ENCODE measurements at places on chromosomes 1 and 21.

DNA sequence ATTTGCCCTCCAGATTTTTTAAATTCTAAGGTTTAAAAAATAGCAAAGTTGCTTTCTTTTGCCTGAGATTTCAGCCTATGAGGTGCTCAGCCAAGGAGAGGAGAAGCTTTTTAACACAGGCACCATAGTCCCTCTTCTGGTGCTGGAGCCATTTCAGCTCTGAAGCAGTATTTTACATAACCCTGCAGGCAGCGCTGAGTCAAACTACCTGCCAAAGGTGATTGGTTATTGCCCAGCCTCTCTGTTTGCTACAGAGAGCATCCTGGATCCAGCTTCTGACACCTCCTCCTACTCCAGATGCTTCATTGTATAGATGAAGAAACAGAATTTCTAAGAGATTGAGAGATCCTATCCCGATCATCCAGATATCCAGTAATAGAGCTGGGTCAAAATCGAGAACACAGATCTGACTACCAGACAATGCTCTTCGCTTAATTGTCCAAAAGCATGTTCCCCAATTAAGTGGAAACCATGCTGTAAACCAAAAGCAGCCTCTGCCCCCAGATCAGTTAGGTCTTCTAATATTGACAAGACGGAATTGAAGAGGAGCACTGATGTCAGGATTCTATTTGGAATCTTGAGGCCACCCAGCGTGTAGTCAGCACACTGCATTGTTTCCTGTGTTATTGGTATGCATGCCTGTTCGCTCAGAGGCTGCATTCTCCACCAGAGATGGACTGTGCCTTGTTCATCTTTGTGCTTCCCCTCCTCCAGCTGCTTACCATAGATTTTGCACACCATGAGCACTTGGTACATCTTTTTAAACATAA, 22.1 kb downstream of the RGS8 start:
- DNase-seq = no peak

DNA sequence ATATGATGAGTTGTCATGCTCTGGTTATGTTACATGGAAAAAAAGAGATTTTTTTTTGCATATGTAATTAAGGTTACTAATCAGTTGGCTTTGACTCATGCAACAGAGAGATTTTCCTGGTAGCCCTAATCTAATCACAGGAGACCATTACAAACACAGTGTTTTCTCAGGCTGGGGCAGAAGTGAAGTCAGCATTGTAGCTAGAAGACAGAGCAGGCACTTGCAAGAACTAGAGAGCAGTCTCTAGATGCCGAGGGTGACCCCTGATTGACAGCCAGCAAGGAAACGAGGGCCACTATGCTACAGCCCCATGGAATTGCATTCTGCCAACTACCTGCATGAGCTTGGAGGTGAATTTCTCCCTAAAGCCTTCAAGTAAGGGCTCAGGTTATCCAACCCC, 151.3 kb downstream of the RUNX1 start:
- no peak for DNase-seq

GRCh38 chr1:186099336-186100104, 275.5 kb downstream of the TPR start:
- no peak for DNase-seq

- DNase-seq = peak; percentile 79
Observed at GRCh38 chr1:12548973-12549459, 69.0 kb downstream of the DHRS3 start.

DNA sequence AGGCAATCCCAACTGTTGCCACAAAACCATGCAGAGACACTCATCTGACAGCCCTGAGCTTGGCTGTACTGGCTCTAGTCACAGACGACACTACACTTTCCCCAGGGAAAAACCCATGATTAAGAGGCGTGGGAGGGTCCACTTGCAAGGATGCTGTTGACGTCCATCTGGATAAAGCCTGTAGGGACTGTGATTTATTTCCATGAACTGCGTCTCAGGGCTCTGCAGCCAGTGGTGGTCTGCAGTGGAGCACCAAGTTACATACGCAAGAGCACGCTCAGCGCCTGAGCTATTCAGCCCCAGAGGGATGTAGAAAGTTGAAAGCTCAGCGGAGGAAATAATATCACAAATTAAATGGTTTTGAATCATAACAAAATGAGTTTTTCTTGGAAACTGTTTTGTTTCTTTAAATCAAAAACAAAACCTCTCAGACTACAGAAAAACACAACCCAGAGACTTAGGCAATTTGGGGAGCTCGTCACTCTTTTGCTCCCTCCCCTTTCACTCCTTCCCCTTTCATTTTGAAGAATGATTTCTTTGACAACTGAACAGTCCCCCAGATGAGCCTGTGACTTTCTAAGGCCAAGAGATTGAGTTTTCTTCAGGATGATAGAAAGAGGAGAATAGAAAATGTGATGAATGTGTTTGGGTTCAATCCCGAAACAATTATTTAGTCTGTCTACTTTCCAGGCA, 71.2 kb downstream of the NGF start:
- no peak for DNase-seq

GRCh38 chr1:154456631-154457030, 45.4 kb upstream of the TDRD10 start:
- no peak for DNase-seq

- no peak for DNase-seq
Observed at GRCh38 chr1:65150583-65151263, 2.7 kb downstream of the AK4 start.

DNA sequence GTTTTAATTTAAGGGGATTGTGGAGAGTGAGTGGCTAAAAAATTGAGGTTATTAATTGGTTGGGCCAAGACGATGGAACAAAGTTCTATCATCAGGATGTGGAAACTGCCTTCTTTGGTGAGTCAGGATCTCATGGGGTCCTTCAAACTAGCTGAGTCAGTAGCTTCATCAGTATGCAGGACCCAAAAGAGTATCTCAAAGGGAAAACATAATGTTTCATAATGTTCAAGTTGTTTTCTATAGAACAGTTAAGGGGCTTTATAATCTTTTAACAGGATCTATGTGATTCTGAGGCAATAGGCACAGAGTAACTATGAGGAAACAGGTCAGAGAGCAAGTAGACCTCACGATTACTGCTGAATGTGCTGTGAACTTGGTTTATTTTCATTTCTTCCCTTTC, 3.2 kb upstream of the OLFML2B start:
- DNase-seq = no peak

DNA sequence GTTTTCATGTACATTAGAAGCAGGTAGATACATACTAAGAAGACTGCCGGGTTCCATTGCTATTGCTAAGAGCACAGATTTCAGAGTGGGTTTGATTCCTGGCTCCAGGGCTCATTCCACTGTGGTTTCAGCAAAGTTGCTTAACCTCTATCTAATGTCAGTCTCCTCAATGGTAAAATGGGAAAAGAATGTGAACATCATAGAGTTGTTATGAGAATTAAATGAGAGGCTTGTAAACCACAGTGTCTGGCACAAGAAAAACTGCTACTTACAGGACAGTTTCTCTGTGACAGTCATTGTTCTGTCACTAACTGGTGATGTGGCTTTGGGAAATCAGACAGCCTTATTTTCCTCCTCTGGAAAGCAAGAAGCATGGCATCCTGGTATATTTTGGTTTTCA, 10.7 kb upstream of the PLXNA2 start:
- peak; percentile 84 for DNase-seq

DNA sequence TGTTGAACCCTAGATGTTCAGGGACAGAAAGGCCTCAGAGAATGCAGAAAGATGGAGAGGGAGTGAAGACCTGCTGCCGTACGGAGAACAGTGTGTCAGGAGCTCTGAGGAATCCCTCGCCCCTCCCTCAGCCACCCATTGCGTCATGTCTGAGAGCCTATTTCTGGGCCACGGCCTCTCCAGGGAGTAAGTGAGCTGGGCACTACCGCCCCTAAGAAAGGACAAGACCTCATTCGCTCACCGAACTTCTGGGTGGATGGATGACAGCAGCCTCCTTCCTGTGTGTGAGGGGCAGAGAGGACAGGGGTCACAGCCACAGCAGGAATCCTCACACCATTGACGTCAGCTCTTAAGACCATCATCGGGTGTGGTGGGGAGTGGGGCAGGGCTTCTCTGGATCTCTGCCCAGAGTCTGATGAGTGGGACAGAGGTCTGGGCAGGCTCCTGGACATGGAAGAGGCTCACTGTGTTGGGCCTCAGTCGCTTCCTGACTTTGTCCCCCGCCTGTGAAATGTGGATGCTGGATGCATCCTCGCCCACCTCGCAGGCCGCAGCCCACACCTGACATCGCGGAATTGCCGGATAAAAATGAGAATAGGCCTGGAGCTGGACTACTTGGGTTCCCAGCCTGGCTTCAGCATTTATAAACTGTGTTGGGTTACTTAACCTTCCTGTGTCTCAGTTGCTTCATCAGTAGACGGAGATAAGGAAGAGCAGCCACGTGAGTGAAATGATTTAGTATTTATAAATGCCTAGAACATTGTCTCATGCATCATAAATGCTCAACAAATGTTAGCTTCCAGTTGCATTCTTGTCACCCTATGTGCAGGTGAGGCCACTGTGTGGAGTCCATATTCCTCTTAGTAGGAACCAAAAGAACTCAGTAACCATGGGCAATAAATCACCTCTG, 238.6 kb downstream of the TRABD2B start:
- DNase-seq = no peak

DNA sequence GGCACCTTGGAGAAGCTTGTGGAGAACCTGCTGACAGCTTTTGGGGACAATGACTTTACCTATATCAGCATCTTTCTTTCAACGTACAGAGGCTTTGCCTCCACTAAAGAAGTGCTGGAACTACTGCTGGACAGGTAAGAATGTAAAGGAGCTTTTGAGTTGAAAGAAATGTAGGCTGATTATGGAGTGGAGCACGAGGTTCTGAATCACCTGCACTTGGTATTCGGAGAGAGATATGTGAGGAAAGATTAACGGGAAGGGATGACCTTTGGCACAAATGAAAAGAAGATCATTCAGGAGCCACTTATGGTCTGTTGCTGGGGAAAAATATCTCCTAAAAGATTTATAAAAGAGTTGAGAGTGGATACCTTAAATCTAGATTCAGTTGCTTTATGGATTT, 42.7 kb downstream of the RGL1 start:
- no peak for DNase-seq

DNA sequence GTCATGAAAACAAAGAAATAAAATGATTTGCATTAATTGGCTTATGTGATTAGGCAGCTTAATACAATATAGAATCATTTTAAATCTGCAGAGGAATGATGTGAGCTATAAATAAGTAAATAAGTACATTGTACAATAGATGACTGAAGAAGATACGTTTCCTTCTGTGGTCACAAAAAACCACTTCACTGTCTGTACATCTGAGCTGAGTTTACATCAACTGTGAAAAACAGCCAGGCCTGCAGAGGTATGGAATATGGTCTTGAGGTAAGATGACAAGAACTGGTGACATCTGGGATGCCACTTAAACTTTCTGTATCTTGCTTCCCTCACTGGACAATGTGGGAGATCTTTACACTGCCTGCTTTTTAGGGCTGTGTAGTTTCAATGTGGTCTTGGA, 130.0 kb upstream of the BEND5 start:
- DNase-seq = no peak

DNA sequence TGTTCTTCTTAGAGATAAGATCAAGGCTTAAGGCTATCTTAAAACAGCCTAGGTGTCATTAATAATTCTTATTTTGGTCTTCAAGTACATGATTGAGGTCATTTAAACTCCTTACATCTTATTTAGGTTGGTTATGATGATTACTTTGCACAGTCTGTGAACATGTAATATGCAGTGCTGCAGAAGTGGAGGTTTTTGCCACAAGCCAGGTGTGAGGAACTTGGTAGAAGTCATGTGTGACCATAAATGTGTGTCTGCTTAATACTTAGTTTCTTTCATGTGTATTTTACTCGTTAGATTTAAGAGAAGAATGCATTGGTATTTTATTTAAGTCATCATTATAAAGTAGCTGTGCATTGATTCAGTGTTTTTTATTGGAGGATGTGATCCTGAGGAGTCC, 10.1 kb downstream of the ATG4C start:
- no peak for DNase-seq
